ENCODE measurements at places on chromosomes 2 and 18.

DNA sequence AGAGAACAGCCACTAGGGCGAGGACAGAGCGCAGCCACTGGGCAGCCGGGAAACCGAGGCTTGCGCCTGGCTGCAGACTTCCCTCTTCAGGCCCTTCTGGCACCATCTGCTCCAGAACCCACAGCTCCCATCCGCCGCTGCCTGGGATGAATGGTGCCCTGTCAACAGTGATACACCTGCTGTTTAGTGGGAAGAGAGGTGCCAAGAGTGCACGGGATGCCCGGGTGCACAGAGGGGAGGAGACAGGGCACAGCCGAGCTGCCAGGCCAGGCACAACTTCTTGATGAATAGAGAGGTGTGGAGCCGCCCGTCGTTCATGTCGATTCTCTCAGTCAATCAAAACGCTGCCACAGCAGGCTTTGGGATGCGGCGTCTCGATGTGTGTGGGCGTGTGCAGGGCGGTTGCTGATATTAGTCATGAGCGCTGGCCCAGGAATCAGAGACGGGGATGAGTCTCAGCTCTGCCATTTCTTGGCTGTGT is 39.5 kb downstream of the RRM2 start:
- DNase-seq, result no peak

DNA sequence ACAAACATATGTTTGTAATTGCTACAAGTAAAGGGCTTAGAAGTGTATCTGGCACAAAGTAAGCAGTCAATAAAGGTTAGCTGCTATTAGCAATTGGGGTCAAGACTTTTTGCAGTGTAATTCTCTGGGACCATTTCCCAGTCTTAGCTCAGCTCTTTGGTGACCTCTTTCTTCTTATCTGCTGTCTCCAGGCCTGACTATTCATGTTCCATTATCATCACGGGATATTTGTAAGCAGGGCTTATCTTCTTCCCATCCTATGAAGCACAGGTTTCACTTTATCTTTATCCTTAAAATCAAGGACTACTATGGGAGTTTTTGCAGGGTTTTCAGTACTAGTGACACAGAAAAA is 131.7 kb downstream of the DOCK10 start:
- no peak for DNase-seq

- no peak for DNase-seq
Observed at GRCh38 chr2:195414537-195415100, 242.4 kb upstream of the SLC39A10 start.

DNA sequence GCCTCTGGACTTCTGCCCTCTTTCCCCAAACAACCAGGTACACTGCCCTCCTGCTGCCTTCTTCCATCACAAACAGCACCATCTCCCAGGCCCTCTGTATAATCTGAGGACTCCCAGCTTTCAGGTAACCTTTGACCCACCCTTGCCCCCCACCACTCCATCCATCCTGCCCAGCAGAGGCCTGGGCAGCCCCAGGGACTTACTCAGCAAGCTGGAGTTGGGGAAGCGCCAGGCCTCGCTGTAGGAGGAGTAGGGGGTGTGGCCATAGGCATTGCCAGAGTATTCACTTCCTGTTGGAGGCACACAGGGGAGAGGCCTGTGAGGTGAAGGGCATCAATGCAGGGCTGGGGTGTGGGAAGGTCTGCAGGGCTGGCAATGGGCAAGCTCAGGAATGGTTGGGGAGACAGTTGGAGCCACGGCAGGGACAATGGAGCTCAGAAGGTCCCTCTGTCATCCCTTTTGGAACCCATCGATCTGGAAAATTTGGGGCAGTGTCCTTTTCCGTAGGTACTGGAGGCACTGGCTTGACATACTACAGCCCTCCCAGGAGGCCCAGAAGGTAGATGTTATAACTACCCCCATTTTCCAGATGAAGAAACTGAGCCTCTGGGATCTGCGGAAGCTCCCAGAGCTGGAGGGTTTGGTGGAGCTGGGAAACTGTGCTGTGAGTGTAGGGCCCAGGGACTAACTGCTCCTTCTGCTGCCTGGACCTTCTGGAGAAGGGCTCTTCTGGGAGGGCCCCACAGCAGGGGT is 46.3 kb downstream of the PSD4 start:
- no peak for DNase-seq

- no peak for DNase-seq
Observed at GRCh38 chr18:26017929-26018328, 72.5 kb downstream of the SS18 start.

GRCh38 chr2:196957442-196957841 is 30.9 kb upstream of the PGAP1 start:
- DNase-seq, result no peak

DNA sequence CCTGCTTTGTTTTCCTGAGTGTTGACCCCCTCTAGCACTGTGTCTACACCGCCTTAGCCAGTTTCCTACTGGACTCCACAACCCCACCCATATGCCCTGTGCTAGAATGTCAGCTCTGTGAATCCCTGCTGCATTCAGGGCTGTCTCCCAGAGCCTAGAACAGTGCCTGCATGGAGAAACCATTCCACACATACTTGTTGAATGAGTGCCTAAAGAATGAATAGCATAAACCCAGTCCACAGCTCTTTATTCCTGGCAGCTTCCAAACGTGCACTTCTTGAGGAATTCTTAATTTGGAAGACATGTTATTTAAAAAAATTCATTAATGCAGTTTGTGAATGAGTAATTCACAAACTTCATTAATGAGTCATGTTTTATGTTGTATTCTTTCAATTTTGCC is 6.5 kb upstream of the NAPG start:
- DNase-seq, result no peak

DNA sequence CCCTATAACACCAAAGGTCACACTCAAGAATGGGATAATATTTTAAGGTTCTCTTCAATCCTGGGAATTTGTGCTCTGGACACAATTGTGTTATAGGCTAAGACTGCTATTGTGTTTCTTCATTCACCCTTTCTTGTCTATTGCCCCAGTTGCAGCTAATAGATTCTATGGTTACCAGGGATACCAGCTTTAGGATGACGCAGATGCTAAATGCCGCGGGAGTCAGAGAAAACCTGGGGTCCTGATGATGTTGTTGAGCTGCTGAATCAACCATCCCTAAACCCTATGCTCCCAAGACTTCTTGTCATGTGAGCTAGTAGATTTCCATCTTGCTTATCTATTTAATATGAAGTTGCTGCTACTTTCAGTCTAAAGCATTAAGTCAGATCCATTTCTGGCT is 5.4 kb downstream of the CRYGD start:
- no peak for DNase-seq

GRCh38 chr2:221477714-221478484 is 94.2 kb downstream of the EPHA4 start:
- no peak for DNase-seq

DNA sequence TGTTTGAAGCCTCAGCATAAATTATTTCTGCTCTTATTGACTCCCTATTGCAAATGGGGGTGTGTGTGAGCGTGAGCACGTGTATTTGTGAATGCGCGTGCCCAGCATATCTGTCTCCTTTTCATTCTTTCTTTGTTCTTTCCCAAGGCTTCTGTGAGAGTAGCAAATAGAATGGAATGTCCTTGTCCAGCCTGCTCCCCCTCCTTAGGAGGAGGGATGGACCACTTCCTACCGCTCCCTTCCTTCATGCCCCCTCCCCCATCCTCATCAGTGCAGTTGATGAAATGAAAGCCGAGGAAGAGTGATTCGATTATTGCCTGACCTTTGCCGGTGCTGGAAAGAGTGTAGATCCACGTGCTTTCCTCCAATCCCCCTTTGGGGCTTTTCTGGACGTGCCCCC is 102.0 kb downstream of the CPO start:
- DNase-seq, result no peak

GRCh38 chr2:150410809-150411208 is 76.7 kb downstream of the RND3 start:
- DNase-seq, result no peak

- DNase-seq, result no peak
Observed at GRCh38 chr18:2967820-2968219, 45.1 kb downstream of the LPIN2 start.

GRCh38 chr2:45789317-45789716 is 137.8 kb downstream of the PRKCE start:
- no peak for DNase-seq

- DNase-seq, result no peak
Observed at GRCh38 chr2:72713857-72714256, 112.0 kb downstream of the EXOC6B start.

GRCh38 chr2:196601430-196602306 is 37.8 kb upstream of the CCDC150 start:
- DNase-seq, result no peak

DNA sequence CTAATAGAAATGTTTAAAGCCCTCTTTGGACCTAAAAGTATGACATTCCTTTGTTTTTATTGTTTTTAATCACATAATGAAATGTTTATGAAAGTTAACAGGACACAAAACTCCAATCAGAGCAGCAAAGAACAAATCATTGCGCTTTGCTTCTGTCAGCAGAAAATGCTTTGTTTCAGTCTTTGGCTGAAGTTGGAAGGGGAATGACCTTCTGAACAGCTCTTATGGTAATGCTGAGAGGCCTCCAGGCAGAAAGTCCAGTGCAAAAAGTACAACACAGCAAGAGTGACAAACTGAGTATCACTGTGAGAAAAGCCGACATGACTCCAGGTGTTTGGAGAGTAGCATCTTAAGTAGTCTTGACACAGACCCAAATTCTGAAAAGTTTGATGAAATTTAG is 147.7 kb upstream of the SP5 start:
- no peak for DNase-seq

- DNase-seq, result no peak
Observed at GRCh38 chr2:144324446-144325045, 195.4 kb downstream of the ZEB2 start.

- no peak for DNase-seq
Observed at GRCh38 chr2:37827911-37828511, 97.1 kb upstream of the RMDN2 start.

DNA sequence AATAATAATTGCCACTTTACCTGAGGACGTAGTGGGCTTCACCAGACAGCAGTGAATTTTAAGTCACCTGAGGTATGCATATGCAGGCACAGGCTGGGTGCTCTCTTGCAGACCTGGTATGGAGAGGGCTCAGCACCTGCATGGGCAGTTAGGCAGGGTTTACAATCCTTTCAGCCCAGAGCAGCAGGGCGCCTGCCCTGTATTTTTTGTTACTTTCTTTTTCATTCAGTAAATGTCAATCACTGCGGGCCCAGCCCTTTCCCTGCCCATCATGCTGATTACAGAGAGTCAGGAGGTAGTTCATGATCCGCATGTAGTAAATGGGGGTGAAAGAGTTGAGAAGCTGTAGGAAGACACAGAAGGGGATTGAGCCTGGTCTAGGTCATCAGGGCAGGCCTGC is 147.0 kb upstream of the ALPP start:
- DNase-seq, result no peak

DNA sequence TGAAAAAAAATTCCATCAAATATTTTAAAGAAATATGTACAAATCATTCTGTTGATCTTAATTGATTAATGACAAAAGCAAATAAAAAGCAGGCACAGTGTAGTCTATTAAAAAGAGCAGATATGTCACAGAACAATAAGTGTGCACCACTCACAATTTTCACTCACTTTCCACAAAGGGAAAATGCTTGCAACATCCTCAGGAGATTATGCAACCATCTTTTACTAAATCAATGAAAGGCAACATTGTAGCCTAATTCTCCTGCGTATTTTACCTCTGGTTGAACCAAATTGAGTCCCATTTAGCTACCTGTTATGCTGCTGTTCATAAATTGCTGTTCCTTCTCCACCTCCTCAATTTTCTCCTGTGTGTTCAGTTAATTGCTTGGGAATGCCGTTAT is 1346.8 kb upstream of the PIK3C3 start:
- DNase-seq, result no peak

GRCh38 chr2:162732946-162733698 is 105.4 kb downstream of the KCNH7 start:
- peak; percentile 16 for DNase-seq

DNA sequence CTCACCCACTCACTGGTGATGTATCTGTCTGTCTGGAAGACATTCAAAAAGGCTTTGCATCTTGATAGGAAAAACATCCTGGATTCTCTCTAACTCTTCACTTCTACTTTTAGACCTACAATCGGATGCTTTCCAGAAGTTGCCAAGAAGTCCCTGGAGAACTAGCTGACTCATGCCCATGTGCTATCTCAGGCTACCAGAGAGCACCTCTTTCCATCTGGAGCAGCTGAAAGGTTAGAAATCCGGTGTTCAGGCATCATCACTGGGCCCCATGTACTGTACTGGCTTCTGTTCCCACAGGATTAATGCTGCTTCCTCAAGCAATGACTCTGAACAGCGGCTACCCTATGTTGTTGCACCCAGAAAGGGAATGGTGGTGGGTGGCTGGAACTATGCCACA is 259.0 kb downstream of the NBAS start:
- DNase-seq, result no peak

DNA sequence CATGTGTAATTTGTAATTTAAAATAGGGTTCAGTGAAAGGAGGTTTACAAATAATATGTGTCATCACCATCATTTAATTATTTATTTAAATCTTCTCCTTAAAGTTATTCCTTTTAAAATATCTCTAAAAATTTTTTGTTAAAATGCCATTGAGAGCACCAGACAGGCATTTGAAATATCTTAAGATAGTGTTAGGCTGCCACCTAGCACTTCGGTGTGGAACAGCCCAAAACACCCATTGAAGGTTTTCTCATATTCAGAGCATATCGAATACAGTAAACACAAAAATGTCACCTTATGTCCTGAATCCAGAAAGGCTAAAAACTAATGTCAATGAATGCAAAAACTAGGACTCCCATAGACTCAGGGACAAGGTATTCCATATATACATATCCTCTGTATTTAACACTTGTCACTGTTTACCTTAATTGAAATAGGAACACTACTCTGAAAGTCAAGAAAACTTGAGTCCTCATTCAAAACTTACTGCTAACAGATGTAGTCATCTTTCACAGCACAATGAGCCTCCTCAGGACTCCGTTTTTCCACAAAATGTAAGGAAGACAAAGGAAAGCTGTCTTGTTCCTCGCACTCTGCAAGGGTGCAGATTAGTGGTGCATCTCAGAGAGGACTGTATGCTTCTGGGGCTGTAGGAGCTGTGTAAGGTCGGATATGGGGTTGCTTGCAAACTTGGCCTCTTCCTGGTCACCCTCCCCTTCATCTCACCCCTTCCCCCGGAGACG is 329.5 kb downstream of the PAX3 start:
- peak; percentile 59 for DNase-seq

GRCh38 chr18:28176698-28176947 is 307 bp downstream of the CDH2 start:
- no peak for DNase-seq

- DNase-seq, result no peak
Observed at GRCh38 chr2:240355962-240356361, 79.5 kb upstream of the GPC1 start.

DNA sequence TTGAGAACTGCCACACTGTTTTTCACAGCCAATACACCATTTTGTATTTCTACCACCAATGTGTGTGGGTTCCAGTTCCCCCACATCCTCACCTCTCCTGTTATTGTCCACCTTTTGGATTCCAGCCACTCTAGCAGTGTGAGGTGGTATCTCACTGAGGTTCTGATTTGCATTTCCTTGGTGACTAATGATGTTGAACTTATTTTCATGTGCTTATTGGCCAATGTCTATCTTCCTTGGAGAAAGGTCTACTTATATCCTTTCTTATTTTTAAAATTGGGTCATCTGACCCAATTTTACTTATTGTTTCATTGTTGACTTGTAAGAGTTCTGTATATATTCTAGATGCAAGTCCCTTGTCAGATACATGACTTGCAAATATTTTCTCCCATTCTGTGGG is 9.1 kb upstream of the HPCAL1 start:
- DNase-seq, result no peak
